H4 (cell line): ENCODE measurements at places on chromosomes 7 and 10. TPM values are rescaled to one million over a fixed set of nuclear protein-coding genes. Genes with fewer than 3 reads are reported as not detected.
A peak's percentile ranks its signal among the peaks of the same experiment; 100 is the strongest.

DNA sequence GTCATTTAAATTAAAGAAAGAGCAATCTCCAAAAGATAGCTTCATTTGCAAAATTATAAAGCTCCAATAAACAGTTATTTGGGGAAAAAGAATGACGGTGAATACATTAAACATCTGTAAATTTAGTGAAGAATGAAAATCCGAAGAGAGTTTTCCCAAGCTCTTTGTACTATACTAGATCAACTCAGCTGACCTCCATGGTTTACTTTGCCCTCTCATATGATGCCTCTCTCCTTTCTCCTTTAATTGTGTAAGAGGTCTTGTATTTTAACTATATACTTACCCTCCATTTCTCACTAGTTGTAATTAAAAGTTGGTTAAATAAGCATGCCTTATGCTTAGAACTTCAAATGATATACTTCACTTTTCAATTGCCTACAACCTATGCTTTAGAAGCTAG is 125.8 kb downstream of the CACNA2D1 start:
- no peak for DNase-seq

DNA sequence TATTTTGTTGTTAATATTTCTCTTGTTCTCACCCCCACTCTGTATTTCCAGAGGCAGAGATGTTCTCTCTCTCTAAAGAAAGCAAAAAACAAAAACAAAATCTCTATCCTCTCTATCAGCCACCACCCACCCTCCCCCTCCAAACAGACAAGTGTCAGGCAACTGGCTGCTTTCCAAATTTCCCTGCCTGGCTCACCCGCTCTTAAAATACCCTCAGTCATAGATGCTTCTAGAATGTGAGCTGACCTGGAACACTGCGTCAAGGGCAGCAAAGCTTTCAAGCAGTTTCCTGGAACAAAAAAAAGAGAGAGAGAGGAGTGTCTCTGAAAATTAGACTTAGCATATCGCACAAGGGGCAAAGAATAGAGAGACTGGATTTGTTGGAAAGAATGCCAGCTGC is 341.0 kb upstream of the ZMIZ1 start:
- DNase-seq, result no peak

- DNase-seq, result no peak
Observed at GRCh38 chr7:10507032-10507431, 466.6 kb upstream of the PHF14 start.

DNA sequence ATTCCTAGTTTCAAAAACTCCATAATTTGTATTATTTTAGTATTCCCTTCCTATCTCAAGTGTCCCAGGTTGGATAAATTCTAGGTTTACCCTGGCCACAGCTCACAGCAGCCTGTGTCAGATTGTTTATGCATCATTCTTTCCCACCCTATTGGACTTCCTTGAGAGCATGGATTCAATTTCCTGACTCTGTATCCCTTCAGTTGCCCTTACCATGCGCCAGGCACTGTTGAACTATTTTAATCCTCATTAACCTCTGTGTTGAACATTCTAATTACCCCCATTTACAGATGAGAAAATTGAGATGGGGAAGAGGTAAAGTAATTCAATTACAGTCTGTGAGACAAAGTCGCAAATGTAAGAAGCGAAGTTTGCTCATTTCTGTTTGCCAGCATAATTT is 58.8 kb downstream of the STEAP1B start:
- DNase-seq, result no peak

GRCh38 chr7:28136885-28137284 is 43.7 kb downstream of the JAZF1 start:
- DNase-seq, result no peak

DNA sequence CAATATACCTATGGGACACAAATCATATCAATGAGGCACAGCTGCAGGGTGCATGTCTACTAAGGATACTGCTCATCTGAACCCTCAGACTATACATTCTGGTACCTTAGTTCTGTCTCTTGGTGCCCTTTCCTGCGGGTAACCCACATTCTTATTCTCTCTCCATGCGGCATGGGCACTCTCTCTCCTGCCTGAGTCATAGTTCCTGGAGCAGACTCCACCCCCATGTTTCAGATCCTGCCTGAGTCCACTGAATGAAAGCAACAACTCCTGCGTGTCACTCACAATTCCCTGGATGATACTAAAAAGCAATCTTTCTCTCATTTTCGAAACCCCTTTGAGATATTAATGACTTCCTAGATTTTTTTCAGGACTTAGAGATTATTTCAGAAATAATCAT is 653.1 kb upstream of the C7orf33 start:
- DNase-seq, result peak; percentile 73

DNA sequence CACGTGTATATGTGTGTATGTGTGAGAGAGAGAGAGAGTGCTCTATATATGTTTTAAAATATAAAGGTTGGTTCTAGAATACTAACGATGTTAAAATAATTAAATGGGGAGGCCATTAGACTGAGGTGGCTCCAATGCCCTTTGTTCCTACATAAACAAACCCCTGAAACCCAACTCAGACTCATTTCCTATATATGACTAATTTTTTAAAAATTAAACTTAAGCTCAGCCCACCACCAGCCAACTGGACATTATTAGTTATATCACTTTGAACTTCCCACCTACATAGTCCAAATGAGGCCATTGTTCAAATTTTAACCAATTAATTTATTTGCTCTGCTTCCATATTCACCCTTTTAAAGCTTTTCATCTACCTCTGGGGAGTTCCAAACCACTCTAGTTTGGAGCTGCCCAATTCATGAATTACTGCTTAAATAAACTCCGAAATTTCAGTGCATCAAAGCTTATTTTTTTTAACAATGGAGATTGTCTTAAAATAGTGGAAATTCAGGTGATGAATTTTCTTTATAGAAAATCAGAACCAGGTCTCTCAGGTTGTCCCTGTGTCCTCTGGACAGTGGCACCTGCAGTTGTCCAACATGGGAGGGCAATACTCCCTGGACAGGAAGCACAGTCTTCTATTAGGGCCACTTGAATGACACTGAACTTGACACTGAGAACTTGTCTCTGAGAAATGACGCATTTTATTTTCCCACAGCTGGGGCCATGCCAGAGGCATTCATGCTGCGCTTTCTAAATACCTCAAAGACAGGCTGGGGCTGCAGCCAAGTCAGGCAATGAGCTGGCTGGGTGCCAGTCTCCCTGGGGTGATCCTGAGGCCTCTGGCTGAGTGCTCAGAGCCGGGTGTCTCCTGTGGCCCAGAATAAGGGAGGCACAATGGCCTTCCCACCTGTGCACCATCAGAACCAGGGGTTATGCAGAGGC is 109.5 kb upstream of the TMEM72 start:
- DNase-seq, result peak; percentile 89

DNA sequence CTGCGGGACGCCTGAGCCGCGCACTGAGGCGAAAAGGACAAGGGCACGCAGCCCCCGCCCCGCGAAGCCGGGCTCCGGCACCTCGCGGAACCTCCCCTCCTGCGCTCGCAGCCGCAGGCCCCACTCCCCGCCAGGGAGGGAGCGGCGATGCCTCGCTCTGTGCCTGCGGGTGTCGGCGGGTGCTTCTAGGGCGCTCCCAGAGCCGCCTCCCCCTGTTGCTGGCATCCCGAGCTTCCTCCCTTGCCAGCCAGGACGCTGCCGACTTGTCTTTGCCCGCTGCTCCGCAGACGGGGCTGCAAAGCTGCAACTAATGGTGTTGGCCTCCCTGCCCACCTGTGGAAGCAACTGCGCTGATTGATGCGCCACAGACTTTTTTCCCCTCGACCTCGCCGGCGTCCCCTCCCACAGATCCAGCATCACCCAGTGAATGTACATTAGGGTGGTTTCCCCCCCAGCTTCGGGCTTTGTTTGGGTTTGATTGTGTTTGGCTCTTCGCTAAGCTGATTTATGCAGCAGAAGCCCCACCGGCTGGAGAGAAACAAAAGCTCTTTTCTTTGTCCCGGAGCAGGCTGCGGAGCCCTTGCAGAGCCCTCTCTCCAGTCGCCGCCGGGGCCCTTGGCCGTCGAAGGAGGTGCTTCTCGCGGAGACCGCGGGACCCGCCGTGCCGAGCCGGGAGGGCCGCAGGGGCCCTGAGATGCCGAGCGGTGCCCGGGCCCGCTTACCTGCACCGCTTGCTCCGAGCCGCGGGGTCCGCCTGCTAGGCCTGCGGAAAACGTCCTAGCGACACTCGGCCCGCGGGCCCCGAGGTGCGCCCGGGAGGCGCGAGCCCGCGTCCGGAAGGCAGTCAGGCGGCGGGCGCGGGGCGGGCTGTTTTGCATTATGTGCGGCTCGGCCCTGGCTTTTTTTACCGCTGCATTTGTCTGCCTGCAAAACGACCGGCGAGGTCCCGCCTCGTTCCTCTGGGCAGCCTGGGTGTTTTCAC is 519 bp downstream of the ITGB8 start:
- peak; percentile 62 for DNase-seq

DNA sequence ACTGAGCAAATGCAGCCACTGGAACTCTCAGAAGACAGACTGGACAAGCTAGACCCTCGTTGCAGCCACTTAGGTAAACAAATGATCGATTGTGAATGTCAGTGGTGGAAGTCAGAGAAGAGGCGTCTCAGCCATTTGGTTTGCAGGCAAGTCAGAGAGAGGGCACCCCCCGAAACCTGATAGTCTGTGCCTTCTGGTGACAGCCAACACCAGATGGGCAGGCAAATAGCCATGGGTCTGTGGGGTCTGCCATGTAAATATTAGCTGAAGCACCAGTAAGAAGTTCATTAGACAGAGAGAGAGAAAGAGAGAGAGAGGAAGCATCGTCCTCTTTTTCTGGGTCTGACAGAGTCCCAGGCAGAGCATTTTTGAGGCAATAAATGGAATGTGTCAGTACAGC is 5.4 kb downstream of the PPP1R17 start:
- no peak for DNase-seq

Gene RET
- total RNA-seq, result 0.04 TPM in 1 of 2 replicates, not detected in the other

DNA sequence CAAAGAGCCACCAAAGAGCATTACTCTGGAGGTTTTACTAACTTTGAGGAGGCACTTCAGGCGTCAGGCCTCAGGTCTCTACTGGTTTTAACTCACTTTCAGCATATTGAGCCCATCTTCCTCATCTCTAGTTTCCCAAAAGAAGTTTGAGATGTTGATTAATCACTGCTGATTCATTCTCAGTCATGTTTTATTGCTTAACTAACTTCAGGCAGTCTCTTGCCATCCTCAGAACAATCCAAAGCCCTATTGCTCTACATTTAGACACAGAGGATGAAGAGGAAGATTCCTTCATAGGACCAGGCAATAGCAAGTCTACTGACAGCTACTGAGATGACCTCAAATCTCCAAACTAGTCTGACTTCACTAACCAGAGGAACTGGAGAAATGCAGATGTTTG is 39.1 kb upstream of the BET1 start:
- no peak for DNase-seq

Gene SAMD9L
- 19.3 and 21.2 TPM in 2 replicates for total RNA-seq

Gene AS3MT
- not detected in 2 replicates for total RNA-seq

DNA sequence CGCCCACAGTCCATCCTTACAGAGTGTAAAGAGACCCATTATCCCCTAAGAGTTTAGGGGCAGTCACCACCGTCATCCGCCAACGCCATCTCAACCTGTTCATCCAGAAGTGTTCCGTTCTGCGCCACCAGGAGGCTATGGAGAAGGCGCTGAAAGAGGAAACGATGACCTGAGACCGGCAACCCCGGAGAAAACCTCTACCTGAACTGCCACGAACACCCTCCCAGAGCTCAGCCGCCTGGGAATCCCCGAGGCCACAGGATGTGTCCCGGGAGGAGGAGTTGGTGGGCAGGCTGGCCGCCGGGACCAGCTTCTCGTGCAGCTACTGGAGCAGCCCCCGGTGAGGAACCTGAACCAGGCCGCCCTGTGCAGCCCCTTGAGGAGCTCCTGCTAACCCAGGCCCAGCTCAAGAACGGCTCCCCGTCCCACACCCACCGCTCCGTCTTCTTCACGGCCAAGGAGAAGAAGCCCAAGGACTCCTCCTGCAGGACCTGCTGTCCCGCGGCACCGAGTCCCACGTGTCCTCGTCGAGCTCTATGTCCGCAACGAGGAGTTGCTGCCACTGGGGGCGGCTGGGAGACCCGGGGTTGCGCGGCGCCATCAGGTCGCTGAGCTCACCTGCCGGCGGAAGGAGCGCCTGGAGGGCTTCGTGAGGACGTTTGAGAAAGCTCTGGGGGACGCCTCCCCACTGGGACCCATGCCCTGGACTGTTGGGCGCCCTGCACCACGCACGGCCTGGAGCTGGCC is 21.1 kb upstream of the LANCL2 start:
- DNase-seq, result no peak

DNA sequence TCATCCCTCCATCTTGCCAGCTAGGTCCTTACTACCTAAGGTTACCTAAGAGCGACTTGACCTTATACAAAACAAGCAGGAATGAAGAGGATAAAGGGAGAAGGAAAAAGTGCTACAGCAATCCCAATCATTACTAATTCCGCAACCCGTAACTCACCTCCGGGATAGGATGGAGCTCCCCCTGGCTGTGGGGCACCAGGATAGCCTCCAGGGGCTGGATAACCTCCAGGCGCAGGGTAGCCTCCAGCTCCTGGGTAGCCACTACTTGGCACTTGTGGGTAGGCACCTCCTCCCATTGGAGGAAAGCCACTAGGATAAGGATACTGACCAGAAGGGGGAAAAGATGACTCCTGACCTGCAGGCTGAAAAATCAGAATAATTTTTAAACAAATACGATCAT is 15.8 kb downstream of the ANXA7 start:
- DNase-seq, result no peak
